Diencephalon (tissue), 1 donor: ENCODE measurements at places on chromosomes 5 and 9. TPM values are rescaled to one million over a fixed set of nuclear protein-coding genes. Genes with fewer than 3 reads are reported as not detected.

SEMA5A gene
- 47.5 TPM for total RNA-seq

AGXT2 gene
- 0.23 TPM for total RNA-seq

NR5A1 gene
- total RNA-seq: 0.69 TPM

HMMR gene
- 4.4 TPM for total RNA-seq

PDCD1LG2 gene
- total RNA-seq: 0.23 TPM

NIM1K gene
- total RNA-seq: 12.7 TPM

SLC46A2 gene
- total RNA-seq: not detected

EGFL7 gene
- 20.3 TPM for total RNA-seq

C9 gene
- not detected for total RNA-seq

NPM1 gene
- total RNA-seq: 378 TPM

S100Z gene
- not detected for total RNA-seq

CATSPER3 gene
- total RNA-seq: 0.23 TPM
